ENCODE measurements at places on chromosomes 4 and X.

GRCh38 chrX:83469551-83469950, 38.5 kb upstream of the POU3F4 start:
- no peak for DNase-seq

GRCh38 chr4:8682725-8683124, 90.2 kb downstream of the CPZ start:
- DNase-seq, result no peak

- no peak for DNase-seq
These were observed 209.9 kb downstream of the CPE start for GRCh38 chr4:165588534-165589315.

DNA sequence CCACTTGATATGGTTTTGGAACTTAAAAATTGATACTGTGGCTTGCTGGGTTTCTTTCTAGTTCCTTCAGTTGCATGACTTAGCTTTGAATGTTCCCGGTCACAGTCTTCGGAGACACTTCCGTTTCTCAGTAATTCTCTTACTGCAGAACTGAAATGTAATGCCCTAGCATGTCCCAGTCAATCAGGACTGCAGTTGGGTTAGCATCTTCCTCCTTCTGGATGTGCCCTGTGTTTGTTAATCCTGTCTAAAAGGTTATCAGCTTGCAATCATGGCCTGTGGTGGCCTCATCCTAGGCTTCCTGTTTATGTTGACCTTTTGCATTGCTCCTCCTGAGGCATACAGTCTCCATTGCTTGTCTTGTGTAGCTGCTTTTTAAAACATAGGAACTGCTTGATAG, 275.9 kb downstream of the ARHGAP10 start:
- no peak for DNase-seq

- DNase-seq, result no peak
These were observed 88.3 kb downstream of the NRK start for GRCh38 chrX:105910563-105911105.

DNA sequence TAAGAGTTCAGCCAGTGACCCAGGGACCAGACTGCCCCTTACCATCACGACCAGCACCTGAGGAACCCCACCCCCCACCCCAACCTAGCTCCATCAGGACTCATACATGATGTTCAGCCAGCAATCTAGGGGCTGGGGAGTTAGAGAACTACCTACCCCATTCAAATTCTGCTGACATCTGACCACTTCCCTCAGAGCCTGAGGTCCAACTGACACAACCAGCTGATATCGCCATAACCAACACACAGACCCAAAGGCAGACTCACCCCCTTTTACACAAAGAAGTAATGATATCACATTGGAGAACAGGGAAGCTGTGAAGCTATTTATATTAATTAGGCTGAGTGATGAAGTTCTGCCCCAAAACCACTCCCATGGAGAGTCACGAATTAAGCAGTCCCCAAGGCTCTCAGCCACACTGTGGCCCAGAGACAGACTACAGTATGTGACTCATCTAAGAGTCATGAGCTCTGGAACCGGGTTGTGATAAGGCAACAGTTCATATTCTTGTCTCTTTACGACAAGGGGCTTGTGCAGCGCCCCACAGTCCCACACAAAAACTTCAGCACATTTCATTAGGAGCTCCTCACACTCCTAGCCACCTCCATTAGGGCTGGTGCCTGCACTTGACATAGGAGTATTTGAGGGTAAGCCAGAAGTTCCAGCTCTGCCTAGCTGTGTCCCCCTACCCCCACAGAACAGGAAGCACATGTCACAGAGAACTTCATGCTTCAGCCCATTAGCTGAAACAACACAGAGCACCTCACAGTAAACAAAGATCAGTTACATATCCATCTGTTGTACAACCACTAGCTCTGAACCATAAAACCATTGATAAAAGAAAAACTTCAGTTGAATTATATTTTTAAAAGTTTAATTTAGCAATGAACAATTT, 184.7 kb upstream of the ZCCHC13 start:
- no peak for DNase-seq

GRCh38 chrX:131235768-131236545, 53.1 kb downstream of the IGSF1 start:
- no peak for DNase-seq

GRCh38 chr4:877502-877901, 51.6 kb upstream of the CPLX1 start:
- DNase-seq, result no peak

- DNase-seq, result no peak
These were observed 19.0 kb downstream of the GAB1 start for GRCh38 chr4:143355540-143356217.

DNA sequence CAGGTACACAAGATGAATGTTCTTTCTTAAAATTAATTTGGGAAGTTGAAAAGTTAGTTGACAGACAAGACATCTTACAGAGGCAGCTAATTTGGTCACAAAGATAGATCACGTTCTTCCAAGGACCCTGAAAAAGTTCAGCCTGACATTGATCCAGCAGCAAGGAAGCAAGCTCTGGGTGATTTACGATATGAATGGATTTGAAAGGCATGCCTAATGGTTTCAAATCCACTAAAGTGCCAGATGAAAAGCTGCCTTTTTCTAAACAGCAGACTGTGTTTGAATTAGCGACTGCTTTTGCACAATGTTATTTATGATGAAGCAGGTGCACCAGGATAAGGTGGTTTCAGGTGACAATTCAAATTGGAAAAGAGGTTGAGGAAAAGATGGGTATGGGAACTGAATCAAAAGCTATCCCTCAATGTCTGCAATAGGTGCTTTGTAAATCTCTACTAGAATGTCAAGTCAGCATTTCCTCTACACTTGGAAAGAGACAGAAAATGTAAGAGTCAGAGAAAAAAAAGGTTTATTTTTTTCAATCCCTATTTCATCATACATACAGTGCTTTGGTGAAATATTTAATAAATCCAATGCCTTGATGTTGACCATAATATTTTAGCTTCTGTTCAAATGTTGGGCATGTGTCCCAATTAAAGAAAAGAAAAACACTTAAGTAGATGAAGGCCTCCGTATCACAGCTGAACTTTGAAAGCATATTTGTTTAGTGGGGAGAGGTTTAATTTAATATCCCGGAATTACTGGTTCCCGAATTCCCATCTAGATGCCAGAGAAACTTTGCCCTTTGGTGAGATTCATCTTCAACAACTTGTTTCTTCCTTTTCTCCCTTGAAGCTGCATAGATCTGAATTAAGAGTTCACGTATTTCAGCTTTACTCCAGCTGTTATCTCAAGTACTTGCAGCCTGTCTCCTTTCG, 6.0 kb downstream of the RASGEF1B start:
- DNase-seq, result no peak

- DNase-seq, result no peak
These were observed 4.7 kb downstream of the THAP9 start for GRCh38 chr4:82905205-82905604.

DNA sequence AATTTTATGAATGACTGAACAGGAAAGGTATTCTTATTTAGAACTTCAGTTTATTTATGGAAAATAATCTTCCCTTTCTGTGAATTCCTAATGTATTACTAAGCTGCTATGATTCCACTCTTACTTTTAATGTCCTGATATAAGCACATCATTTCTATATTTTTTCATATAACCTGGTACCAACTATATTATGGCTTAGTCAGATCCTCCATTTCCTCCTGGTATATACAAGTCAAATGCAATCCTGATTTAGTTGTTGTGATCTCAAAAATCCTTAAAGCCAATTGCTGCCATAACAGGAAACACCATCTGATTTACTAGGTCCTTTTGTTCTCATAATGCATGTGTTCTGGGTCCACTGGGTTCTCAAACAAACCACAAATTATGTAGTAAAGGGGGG, 26.8 kb downstream of the TRMT2B start:
- no peak for DNase-seq

- no peak for DNase-seq
These were observed 270.3 kb downstream of the BMPR1B start for GRCh38 chr4:95027905-95028618.

DNA sequence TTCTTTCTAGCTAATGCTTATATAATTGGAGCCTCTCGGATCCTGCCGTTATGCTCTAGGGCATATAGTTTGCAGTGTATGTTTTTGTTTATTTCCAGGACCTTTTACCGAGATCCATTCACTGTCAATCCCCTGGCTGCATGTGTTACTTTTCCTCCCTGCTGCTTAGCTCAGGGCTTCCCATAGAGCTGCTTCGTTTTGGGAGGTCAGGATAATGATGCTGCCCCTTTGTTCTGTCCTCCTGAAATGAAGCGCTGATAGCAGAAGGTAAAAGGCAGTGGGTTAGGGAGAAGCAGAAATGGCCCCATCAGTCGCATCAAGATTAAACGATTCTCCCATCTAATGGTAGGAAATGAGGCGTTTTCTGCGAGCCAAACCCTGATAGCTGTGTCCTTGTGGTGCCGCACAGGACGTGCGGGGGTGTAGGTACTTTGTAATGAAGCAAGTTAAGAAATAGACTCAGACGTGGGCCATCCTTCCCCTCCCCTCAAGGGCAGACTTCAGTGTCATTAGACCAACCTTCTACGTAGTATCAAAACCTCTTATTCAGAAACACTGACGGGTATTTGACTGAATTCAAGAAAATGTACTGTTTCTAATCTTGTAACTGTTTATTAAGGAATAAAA, 37.3 kb downstream of the AFF2 start:
- no peak for DNase-seq

- DNase-seq, result no peak
These were observed 12.9 kb downstream of the PALLD start for GRCh38 chr4:168509786-168510185.

DNA sequence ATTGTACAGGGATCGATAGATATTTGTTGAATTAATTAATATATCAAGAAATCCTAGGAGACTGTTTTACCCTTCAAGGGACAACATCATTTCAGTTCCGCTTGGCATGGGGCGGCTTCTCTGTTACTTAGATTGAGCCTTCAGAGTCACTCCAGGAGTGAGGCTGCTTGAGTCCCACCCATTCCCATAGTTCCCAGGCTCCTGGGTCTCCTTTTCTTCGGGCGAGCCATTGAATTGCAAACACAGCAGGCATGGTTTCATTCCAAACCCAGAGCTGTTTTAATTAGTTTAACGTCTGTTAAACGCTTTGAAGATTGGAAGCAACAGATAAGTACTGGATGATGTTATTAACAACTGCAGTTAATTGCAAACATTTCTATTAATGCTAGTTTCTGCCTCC, 571 bp upstream of the EDA start:
- DNase-seq, result no peak

DNA sequence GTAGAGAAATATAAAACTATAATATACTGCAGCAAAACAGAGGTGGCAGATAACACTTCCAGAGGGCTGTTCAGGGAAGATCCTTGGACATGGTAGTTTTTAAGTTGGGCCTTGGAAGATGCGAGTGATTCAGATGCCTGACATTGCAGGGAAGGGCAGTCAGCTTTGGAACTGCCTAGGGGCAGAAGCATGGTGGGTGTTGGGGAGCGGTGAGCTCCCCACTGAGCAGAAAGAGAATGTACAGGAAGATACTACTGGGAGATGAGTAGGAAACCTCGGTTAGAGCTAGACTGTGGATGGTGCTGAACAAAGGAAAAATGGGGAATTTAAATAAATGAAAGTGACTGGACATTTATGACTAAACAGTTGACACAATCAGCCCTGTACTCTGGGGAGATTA, 24.9 kb upstream of the SEC24B start:
- no peak for DNase-seq

DNA sequence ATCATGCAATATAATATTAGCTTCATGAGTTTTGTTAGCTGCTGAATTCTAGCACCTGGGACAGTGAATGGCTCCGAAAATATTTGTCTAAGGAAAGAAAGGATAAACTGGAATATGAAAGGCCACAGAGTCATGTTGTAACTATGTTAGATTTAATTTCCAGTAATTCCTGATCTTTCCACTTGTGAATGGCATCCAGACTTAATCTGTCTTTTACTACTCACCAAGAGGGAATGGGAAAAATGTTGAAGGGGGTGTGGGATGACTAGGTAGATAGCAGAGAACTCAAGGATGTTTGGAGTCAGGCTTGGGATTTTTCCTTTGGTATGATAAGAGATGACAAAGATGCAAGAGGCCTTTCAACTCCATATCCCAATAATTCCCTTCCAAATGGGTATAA, 9.4 kb downstream of the ADH6 start:
- no peak for DNase-seq

GRCh38 chr4:24174602-24175001, 284.8 kb upstream of the PPARGC1A start:
- no peak for DNase-seq

DNA sequence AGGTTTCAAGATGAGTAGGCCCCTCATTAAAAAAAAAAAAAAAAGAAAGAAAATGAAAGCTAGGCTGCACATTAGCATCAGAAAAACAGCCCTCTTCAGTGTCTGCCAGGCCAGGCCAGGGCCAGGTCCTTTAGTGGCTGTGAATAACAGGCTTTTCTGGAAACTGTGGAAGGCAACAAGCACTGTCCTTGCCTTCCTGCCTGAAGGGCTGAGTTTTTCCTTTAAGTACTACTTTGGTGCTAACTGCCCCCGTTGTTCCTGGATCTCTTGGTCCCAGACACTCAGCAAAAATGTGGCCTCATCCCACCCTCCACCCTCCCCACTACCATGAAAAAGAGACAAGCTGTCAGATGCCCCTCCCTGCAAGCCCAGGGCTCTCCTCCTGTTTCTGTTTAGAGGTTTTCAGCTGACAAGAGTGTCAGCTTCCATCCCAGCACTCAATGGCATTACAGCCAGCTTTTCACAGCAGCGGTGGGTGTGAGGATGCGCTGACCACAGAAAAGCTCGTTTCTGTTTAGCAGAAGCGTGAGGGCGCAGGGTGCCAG, 174.2 kb downstream of the NHS start:
- DNase-seq, result no peak

- DNase-seq, result no peak
These were observed 83.4 kb upstream of the INPP4B start for GRCh38 chr4:142929526-142929925.

DNA sequence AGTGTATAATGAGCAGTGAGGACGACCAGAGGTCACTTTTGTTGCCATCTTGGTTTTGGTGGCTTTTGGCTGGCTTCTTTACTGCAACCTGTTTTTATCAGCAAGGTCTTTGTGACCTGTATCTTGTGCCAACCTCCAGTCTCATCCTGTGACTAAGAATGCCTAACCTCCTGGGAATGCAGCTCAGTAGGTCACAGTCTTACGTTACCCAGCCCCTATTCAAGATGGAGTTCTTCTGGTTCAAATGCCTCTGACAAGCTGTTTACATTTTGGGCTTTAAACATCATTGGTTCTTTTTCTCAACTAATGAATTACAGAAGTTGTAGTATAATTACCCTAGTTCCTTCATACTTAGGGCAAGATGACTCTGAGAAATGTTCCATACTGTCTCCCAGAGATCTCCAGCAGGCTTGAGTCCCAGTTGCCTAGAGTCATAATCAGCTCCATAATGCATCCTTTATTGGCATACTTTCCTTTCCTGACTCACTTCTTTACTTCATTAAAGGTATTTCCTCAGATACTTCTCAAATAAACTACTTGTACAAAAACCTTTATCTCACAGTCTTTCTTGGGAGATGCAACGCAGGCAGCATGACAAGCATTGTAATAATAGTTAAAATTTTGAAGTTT, 136.5 kb downstream of the KDM6A start:
- no peak for DNase-seq
